ENCODE measurements at places on chromosomes 7 and 10. TPM values are rescaled to one million over a fixed set of nuclear protein-coding genes. Genes with fewer than 3 reads are reported as not detected.

GRCh38 chr7:156612930-156613329 lies 27.6 kb upstream of the RNF32 start:
- no peak for DNase-seq

The AGAP5 gene
- 14.4 TPM for total RNA-seq

The H2BK1 gene
- total RNA-seq, result not detected

GRCh38 chr10:52284416-52285013 lies 29.6 kb upstream of the DKK1 start:
- DNase-seq, result no peak

GRCh38 chr10:72206511-72207229 lies 9.1 kb upstream of the ANAPC16 start:
- no peak for DNase-seq

GRCh38 chr10:102629661-102630614 lies 14.3 kb upstream of the TRIM8 start:
- DNase-seq, result peak; percentile 70

- DNase-seq, result no peak
Observed at GRCh38 chr7:158825628-158826289, 3.5 kb downstream of the ESYT2 start.

- DNase-seq, result no peak
Observed at GRCh38 chr7:35248576-35249536, 5.0 kb downstream of the TBX20 start.

DNA sequence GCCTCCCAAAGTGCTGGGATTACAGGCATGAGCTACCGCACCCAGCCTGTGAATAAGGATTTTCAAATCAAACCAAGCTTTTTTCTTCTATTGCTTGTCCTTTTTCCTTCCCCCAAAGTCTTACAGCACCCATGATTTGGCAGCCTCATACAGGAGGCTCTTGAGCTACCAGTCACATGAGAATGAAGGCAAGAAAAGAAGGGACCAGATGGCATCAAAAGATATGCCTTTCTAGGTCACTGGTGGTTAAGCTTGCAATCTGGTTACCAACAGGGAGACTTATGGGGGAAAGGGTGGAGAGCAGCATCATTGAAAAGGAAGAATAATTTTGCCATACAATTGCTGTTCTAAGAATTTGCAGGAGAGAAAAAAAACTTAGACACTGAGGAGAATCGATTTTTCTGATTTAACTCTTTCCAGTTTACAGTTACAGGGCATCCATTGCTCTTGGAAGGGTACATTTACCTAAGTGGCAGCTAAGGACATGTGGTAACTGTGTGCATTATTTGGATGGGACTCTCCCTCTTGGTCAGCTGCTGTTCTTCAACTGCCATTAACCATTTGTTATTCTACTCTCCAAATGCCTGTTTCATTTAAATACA lies 29.5 kb downstream of the SMNDC1 start:
- DNase-seq, result no peak
